ENCODE measurements at places on chromosomes 6 and 20.

- DNase-seq = no peak
These were observed 40.6 kb downstream of the DOK5 start for GRCh38 chr20:54515793-54516628.

GRCh38 chr20:63071541-63072181 lies 64.9 kb upstream of the BHLHE23 start:
- no peak for DNase-seq

DNA sequence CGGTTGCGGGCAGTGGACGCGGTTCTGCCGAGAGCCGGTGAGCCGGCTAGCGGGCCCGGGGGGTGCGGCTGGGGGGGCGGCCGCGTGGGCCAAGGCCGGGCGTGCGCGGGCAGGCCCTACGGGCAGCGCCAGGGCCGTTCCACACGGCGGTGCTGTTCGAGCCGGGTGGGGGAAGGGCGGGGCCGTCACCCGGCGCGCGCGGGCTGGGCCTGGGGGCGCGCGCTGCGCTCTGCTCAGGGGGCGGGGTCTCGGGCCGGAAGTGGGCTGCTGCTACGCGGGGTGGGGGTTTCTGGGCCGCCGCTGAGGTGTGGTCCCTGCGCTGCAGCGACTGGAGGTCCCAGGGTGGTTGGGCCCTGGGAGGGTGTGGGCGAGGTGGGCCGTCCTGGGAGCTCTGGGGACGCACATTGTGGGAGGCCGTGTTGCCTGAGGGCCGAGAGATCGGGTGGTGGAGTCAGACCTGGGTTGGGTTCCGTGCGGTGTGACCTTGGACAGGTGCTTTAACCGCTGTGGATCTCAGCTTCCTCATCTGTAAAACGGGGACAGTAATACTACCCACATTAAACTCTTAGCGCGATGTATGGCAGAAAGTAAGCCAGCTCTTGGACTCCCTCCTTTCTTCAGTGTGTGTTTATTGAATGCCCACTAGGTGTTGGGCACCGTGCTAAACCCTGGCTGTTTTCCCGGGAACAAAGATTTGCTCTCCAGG lies 391 bp downstream of the MAPRE1 start:
- peak; percentile 87 for DNase-seq

DNA sequence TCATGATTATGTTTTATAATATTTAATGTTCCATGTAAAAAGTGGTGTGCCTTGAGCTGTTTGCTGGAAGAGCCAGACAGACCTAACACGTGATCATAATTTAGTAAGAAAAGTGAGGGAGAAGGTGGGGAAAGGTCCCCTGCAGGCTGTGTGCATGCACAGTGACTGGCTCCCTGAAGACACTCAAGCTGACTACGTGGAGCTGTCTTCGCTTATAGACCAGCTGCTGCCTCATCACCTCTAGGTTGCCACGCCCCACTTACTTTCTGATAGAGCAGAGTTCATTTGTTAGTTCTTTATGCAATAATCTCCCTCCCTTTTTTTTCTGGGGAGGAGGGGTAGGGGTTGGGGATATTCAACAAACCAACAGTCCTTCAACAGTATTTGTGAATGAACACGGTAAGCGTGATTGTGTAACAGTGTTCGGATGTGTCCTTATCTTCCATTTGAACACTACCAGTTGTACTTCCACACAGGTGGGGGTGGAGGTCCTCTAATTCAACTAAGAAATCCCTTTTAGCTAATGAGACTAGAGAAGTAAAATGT lies 157.3 kb downstream of the BACH2 start:
- no peak for DNase-seq

- DNase-seq = no peak
These were observed 23.3 kb downstream of the SENP6 start for GRCh38 chr6:75624988-75625387.

DNA sequence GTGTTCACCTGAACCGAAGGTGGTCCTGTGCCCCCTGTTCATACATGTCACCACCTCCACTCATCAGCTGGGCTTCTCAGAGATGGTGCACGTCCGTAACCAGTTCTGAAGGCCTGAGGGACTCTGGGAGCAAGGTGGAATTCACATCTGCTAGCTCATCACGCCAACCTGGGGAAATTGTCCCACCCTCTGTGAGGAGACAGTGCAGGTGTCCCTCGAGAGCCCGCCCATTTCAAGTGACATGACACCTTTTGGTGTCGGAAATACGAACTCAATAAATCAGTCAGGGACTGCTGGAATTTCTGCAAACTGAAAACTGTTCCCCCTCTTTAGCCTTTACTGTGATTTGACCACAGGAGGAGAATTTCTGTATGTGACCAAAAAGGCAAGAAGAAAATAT lies 99.4 kb downstream of the SYNDIG1 start:
- no peak for DNase-seq

DNA sequence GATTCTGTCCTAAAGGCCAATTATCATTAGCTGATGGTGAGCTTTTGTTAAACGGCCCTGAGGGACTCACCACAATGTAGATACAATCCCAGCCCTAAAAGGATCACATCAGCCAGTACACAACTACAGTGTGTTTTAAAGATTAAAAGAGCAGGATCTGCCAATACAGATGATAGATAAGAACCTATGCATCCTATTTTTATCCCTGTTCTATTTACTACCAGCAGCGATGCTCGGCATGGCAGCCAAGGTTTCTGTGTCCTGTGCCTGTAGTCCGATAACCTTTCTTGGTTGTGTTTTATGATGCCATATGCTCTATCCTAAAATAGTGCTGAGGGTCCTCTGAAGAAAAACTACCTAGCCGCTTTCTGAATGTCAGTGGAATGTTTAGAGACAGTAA lies 289.4 kb downstream of the PHACTR1 start:
- DNase-seq = no peak

DNA sequence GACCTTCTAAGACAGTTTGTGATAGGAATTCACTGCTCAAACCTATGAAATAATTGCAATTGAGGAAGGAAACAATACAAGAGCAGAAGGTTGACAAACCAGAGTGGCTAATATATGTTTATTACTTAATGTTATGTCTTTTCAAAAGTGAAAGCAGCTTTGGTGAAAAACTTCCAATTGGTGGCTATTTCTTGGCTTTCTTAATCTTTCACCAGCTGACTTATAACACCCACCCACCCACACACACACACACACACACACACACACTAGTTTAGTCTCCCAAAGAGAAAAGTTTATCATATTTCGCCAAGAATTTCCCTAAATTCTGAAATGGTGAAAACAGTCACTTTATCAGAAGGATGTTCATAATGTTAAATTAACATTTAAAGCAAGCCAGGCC lies 583.5 kb downstream of the EYS start:
- no peak for DNase-seq

Data from C1 segment of cervical spinal cord (tissue), 14 donors.